Naive thymus-derived CD4-positive, alpha-beta T cell (primary cell): ENCODE measurements at places on chromosomes 7 and 10. TPM values are rescaled to one million over a fixed set of nuclear protein-coding genes. Genes with fewer than 3 reads are reported as not detected.

Gene SHH
- not detected for total RNA-seq

DNA sequence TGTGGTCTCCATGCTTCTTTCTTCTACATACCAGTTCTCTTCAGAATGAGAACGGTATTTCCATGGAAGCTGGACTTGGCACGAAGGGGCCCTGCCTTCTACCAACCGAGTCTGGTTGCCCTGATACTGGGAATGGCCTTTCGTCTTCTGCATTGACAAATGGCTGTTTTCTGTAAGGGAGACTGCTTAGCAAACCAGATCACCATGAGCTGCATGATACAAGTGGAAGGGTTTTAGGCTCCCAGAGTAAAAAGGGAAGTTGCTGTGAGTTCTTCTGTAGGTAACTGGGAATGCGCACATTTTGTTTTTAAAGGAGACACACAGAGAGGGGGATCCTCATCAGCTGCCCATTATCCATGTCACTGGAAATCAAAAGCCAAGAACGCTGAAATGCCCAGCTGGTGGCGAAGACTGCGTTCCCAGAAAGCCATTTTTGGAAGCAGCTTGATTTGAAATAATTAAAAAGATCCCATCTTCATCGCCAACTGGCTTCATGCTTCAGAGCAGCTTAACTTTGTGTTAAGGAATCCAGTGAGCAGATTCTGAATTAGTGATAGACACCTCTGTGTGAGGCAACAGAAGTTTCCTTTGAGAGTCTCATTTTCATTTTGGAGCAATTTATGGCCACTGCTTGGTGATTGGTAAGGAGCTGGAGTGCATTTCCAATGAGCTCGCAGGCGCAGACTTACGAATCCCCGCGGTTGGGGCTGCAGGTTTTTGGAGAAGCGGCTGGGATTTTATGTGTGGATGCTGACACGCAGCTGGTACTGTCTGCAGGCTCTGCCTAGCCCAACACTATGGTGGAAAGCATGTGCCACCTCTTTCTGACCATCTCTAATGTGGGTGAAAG, 672.7 kb upstream of the FOXK1 start:
- DNase-seq: no peak

DNA sequence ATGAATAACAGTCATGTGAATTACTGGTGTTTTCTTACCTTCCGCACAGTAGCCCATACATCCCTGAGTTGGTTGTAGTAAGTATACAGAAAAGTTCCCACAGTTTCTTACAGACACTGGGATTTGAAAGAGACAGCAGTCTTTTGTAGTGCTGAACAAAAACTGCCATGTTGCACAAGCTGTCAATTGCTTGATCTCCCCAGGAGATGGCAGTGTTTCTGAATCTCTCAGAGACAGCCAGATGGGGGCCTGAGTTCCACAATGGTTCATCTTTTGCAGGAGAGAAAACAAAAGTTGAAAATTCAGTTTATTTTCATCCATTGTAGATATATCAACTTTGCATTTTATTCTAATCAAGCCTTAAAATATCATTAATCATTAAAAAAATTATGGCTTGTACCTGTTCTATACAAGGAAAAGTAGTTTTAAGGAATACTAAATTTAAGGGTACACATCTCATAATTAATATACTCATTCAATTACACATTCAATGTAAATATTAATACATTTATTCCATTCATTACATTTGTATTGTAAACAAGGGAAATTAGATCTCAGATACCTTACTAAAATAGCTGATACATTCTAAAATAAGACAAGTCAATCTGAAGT, 14.5 kb downstream of the VWDE start:
- peak; percentile 14 for DNase-seq

DNA sequence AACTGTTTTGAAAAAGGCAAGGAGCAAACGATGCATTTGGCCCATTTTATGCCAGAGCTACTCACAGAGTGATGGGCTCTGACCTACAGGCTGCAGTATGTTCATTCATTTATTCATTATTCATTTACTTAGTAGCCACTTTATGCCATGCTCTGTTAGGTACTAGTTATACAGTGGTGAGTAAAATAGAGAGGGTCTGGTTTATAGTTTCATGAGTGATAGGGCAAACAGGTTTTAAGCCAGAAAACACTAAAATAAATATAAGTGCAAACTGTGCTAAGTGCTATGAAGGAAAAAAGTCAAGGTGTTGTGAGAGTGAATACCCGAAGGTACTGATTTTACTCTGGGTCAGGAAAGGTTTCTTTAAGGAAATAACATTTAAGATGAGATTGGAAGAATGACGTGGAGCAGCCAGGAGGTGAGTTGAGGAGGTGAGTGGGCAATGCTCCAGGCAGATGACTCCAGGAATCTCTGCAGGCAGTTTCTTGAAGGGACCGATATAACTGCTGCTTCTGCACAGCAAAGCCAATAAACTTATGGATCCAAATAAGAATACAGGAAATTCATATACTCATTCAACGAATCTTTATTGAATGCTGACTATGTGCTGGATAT, 56.9 kb upstream of the FAM133B start:
- DNase-seq: no peak

- DNase-seq: no peak
Measured at GRCh38 chr7:124413029-124413428, 352.6 kb downstream of the GPR37 start.

- DNase-seq: no peak
Measured at GRCh38 chr7:73354821-73355220, 26.9 kb downstream of the FKBP6 start.

GRCh38 chr10:73625004-73625883, 16.0 kb downstream of the MYOZ1 start:
- DNase-seq: peak; percentile 25

- DNase-seq: no peak
Measured at GRCh38 chr10:113433711-113434110, 119.1 kb upstream of the HABP2 start.
